Activated CD4-positive, alpha-beta T cell treated with anti-CD3 and anti-CD28 coated beads, Interleukin-2, amount 50 U/mL, for 24 hours (primary cell): ENCODE measurements at places on chromosomes 1 and 21.

- DNase-seq, result no peak
Observed at GRCh38 chr1:231828182-231828920, 201.8 kb downstream of the DISC1 start.

DNA sequence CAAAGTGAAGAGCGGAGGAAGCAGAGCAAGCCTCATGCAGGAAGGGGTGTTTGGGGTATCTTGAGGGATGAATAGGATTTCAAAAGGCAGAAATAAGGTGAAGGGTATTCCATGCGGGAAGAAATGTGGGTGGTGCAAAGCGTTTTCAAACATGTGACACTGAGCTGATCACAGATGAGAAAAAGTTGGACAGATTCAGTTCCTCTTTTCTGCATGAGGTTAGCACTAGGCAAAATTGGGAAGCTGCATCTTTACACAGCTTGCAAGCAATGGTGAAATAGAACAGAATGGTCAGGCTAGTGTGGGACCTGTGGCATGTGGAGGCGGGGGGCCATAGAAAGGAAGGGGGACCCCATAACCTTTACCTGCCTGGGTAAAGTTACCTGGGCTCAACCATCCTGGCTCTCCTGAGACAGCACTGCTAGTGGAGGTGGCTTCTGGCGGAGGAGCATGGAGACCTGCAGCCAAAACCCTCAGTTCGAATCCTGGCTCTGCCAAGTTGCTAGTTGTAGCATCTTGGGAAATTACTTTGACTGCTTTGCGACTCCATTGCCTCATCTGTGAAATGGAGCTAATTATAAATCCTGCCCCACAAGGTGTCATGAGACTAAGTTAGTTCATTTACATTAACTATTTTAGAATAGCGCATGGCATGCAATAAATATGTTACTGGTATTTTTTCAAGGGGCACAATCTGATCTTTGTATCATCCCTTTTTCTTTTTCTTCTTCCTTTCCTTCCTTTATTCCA is 16.4 kb downstream of the KCNA10 start:
- no peak for DNase-seq

DNA sequence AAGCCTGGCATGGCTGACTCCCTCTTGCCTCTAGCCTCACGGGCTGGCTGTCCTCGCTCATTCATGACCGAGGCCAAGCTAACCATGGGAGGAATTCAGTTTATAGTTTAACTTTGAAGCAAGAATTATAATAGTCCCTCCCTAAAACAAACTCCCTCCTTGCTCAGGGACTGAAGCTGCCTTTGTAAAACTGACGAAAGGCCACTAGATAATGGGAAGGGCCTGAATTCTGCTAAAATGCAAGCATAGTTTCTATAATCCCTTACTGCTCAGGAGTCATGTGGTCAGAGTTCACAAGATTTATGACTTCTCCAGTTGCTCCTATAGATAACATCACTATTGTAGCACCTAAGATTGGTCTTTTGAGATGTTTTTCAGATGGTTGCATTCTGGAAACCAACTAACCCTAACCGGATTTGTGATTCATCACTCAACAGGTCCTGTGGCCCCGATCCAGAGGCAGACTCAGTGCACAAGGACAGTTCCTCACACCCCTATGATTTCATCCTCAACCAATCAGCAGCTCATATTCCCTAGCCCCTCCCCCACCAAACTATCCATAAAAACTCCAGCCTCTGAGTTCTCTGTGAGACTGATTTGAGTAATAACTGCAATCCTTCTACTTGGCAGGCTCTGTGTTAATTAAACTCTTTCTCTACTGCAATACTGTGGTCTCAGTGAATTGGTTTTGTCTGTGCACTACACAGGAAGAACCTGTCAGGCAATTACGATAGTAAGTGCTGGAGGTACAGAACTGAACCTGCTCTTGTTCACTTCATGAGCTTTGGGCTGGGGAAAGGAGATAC is 26.4 kb downstream of the HHIPL2 start:
- no peak for DNase-seq

- DNase-seq, result no peak
Observed at GRCh38 chr1:3423245-3423829, 31.1 kb upstream of the ARHGEF16 start.

DNA sequence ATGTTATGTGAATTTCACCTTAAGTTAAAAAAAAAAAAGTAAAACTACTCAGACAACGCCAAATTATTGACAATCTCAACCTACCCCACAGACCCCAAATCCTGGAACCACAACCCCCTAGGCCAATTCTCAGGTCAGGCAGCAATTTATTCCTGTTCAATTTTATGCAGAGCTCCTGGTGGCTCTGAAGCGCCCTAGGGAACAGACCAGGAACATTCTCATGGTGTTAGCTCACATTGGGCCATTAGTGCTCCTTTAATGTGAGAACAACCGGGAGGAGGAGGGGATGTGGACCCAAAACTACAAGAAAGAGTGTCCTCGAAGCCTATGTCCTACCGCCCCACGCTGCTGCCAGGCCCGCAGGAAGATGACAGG is 403 bp upstream of the PSEN2 start:
- DNase-seq, result no peak

- no peak for DNase-seq
Observed at GRCh38 chr1:225413708-225414375, 14.0 kb downstream of the LBR start.

DNA sequence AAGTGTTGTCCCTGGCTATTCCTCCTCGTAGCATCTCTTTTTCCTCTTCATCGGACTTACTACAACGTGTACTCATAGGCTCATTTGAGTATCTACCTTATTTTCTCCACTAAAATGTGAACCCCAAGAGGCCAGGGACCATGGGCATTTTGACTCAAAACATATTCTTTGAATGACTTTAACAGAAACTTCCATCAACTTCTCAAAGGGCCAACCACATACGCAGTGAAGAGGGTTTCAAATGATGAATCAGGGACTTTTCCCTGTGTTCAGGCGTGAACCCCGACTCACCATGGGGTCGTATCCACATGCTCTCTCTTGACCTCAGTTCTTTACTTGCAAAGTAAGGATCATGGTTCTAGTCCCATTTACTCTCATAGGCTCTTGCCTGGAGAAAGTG is 20.2 kb upstream of the GPR137B start:
- DNase-seq, result no peak

DNA sequence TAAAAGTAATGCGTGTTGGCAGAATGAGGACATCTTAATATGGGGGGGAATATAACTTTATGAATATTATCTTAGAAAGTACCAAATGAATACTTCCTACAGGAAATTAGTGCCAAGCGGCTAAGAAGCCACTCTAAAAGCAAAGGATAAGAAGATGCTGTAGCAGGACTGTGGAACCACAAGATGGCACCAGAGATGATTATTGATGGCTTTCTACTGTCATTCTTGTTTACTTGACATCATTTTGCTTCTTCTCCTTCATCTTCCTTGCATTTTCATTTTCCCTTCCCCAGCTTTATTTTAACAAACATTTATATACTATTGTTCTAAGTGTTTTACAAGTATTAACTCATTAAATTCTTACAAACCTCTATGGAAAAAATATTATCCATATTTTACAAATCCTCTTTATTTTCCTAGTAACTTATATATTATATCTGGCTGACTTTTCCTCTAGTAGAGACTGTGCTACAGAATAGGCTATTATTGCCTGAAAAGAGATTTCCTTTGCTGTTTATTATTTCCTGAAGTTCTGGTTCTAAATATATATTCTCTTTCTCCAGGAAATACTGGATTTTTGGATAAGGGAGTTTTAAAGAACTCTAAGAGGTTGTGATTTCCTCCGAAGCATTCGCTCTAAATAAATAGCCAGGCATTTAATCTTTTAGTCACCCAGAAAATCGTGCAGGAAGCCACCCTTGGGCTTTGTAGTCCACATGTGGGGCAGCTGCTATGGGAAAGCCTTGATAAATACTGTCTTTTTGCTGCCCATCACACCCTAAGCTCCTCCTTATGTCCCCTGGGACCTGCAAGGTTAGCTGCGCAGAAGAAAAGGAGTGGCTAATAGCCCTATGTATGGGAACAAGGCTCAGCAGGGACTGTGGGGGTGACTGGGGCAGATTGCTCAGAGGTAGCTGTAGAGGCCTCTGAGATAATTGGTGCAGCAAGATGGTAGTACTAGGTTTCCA is 69.8 kb downstream of the TPR start:
- no peak for DNase-seq

DNA sequence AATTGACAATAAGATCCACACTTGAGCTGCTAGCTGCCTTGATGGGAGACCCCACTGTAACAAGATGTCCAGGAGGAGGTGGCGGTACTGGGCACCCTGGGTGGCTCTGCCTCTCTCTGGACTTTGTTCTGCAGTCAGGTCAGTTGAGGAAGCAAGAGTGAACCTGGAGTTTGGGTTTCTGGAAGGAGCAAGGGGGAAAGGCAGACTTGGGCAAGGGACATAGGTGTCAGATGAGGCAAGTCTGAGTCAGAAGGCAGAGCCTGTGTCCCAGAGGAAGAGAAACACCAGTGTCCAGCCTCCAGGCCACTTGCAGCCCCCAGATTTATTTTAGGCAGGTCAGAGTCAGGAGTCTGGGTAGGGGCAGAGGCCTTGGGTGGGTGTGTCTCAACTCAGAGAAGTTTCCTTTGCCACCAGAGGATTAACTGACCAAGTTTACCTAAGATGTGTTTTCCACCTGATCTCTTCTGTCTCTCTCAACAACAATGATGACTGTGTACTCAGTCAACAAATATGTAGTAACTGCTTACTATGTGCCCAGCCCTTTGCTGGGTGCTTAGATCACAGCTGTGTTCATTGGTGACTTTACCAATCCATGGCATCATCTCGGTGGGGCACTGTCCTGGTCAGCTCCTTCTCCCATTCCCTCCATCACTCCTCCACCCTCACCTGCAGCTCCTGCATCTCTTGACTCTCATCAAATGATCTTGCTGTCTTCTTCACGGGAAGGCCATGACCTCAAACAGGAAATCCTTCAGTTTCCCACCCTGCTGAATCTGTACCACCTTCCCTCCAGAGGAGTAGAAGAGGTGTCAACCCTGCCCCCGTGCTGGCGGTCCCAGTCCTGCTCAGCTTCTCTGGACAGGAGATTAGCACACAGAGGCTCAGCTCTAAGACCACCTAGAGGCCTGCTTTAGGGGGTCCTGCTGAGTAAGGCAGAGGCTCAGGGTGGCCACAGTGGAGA is 36.6 kb downstream of the ELF3 start:
- DNase-seq, result no peak

GRCh38 chr21:39611551-39612190 is 1.1 kb upstream of the B3GALT5 start:
- no peak for DNase-seq

DNA sequence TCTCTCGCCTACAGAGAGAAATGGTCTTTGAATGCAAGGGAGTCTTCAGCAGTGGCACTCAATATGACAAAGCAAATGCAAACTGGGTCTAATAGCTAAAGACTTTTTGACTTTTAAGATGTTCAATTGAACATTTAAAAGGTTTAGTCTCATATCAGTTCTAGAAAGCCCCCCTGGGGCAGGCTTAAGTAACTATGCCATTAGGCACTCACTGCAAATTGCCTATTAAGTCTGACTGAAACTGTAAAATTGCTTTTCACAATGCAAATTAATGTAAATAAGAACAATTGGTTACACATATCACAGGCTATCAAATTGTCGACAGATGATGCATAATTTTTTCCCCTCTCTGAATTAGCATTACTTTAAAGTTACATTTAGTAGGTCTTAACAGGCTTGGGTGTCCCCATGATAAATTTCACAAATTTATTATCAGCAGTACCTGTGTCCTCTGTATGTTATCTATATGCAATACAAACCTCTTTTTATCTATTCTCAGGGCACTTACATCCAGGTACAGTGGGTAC is 329.1 kb downstream of the LRRIQ3 start:
- no peak for DNase-seq

DNA sequence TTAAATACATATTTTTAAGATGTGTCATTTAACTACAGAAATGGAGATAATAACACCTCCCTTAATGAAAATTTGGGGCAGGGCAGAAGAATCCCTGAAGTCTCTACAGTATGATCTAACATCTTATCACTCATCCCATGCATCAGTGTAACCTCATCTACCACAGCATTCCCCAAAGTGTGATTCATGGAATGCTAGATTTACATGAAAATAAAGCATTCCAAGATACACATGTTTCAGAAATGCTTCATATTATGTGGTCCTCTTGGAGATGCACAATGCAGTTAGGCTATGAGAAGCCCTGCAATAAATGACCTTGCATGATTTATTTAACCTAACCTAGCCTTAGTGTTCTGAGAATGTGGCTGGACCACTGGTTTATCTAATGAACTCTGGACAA is 166.9 kb upstream of the SYT6 start:
- DNase-seq, result no peak

DNA sequence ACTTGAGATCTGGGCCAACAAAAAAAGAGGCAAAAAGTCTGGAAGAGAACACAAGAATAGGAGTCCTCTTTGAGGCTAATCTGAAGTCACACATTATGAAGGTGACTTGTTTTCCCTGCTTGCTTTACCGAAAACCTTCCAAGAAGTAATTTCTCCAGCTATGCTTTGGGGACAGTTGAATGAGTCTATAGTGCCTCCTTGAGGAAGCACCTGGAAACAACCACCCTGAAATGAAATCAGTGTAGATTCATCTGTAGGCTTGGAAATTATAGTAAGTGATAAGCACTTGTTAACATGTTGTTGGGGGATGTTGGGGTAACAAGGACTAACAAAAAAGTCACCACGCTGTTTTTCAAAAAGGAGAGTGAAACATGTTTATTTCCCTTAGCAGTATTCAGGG is 23.4 kb upstream of the RPTN start:
- no peak for DNase-seq

DNA sequence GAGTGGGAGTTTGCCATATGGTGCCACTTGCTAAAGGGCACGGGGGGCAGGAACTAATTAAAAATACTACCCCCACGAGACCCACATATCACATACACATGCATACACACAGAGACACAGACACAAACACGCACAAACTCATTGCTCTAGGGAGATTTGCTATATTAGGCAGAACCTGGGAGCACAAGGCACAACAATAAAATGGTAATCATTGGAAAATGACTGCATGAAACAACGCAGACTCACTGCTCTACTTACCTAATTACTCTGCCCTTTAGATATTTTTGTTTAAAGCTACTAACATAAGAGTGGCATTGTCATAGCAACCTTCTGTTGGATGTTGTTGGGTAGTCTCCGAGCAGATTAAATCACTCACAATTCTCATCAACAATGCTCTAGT is 20.3 kb upstream of the RGS4 start:
- no peak for DNase-seq

- no peak for DNase-seq
Observed at GRCh38 chr1:178961331-178961730, 64.4 kb upstream of the FAM20B start.

GRCh38 chr1:7519181-7519860 is 251.8 kb upstream of the VAMP3 start:
- no peak for DNase-seq

GRCh38 chr1:5579966-5580365 is 412.3 kb downstream of the NPHP4 start:
- no peak for DNase-seq

GRCh38 chr1:234525099-234525799 is 46.3 kb upstream of the TARBP1 start:
- no peak for DNase-seq

DNA sequence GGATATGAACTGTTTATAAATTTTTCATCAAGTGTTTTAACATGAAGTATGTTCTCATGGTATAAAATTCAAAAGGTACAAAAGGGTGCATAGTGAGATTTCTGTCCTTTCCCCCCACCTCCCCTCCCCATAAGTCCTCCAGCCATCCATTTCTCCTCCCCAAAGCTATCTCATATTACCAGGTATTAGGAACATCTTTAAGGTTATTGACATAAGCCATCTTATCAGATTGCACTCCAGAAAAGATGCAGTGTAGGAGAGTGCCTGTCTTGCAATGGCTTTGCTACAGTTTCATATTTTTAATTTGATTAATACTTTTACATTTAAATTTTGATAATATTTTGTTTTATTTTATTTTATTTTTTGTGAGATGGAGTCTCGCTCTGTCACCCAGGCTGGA is 13.5 kb upstream of the HPCAL4 start:
- DNase-seq, result no peak
